ENCODE measurements at places on chromosomes 2 and 18.

- no peak for DNase-seq
Observed at GRCh38 chr18:75204732-75205513, 4.0 kb downstream of the PTGR3 start.

GRCh38 chr2:226829721-226830631 is 5.9 kb upstream of the RHBDD1 start:
- DNase-seq: no peak

- DNase-seq: no peak
Observed at GRCh38 chr18:56245866-56246580, 392.4 kb downstream of the TXNL1 start.

- no peak for DNase-seq
Observed at GRCh38 chr2:60549928-60550177, 3.6 kb downstream of the BCL11A start.

GRCh38 chr2:190530248-190530900 is 4.1 kb downstream of the NEMP2 start:
- no peak for DNase-seq

DNA sequence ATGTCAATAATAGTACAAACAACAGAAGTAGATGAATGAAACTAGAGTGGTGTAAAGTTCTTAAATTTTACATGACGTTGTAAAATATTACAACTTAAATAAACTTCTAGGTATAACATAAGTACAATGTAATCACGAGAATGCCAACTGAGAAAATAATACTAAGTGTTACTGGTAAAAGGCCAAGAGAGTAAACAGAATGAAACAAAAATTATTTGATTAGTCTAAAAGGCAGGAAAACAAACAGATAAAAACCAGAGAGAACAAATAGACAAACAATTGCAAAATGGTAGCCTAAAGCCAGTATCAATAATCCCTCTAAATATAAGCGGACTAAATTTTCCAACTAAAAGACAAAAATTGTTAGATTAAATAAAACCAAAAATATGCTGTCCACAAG is 71.9 kb downstream of the SMAD2 start:
- DNase-seq: no peak

GRCh38 chr2:202608142-202608852 is 26.5 kb upstream of the FAM117B start:
- no peak for DNase-seq

- DNase-seq: no peak
Observed at GRCh38 chr2:166230724-166231070, 102.9 kb upstream of the SCN1A start.

DNA sequence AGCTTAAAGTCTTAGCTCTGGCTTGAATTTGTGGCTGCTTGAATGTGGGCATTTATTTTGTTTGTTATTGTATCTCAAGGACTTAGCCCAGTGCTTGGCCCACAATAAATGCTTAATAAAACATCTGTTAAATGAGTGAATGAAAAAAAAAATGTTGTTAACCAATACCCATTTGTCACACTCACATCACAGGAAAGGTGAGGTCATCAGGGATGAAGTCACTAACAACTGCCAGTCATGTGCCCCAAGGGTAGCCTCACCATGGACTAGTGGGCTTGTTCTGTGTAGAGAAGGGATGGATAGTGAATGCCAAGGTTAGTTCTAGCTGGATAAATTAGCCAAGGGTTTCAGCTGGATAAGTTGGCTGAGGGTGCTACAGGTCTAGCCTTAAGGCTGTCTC is 3.0 kb downstream of the NRBP1 start:
- no peak for DNase-seq

GRCh38 chr2:7180638-7181370 is 263.6 kb downstream of the RNF144A start:
- DNase-seq: no peak

All from stimulated activated CD8-positive, alpha-beta memory T cell treated with anti-CD3 and anti-CD28 coated beads, Interleukin-15, amount 100 ng/mL, for 24 hours (primary cell).